ENCODE measurements at places on chromosomes 13 and 19. TPM values are rescaled to one million over a fixed set of nuclear protein-coding genes. Genes with fewer than 3 reads are reported as not detected.

DNA sequence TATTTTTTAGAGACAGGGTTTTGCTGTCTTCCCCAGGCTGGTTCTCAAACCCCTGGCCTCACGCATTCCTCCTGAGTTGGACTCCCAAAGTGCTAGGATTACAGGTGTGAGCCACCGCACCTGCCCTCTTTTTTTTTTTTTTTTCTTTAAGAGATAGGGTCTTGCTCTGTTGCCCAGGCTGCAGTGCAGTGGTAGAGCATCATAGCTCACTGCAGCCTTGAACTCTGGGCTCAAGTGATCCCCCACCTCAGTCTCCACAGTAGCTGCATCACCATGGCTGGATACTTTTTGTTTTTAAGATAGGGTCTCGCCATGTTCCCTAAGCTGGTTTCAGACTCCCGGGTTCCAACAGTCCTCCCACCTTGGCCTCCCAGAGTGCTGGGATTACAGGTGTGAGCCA, 1.5 kb downstream of the KCNJ14 start:
- DNase-seq, result no peak

AMER2 gene
- total RNA-seq, result not detected

GRCh38 chr13:21676611-21677021, 5.7 kb downstream of the FGF9 start:
- no peak for DNase-seq

DNA sequence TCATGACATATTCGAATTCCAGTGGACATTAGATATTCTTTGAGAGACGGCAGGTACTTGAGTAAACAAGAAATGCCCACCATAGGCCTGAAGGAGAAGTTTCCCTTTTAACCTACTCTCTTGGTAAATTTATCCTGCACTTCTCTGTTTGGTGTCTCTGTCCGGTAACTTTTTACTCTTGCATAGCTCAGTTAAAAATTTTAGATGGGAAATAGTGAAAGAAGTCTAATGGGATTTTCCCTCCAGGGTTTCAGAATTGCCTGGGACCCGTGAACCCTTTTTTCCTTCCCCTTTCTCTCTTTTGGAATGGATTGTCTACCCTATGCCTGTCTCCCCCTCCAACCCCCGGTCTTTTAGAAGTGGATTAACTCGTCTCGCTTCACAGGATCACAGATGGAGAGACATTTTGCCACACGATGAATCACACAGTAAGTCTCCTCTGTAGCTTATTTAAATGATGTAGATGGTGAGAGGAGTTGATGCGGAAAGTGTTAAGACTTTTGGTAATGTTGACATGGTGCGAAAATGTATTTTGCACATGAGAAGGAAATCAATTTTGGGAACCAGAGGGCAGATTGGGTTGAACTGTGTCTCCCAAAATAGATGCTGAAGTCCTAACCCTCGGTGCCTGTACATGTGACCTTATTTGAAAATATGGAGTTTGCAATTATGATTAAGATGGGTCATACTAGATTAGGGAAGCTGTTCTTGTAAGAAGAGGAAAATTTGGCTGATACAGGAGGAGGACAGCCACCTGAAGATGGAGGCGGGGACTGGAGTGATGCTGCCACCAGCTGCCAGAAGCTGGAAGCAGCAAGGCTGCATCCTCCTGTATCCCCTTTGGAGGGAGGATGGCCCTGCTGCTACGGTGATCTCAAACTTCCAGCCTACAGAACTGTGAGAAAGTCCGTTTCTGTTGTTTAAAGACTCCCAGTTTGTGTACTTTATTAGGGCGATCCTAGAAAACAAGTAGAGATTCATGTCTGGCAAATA, 711 bp upstream of the MIPEP start:
- DNase-seq, result no peak

- peak; percentile 13 for DNase-seq
These were observed 1.6 kb downstream of the FTL start for GRCh38 chr19:48966541-48967345.

DNA sequence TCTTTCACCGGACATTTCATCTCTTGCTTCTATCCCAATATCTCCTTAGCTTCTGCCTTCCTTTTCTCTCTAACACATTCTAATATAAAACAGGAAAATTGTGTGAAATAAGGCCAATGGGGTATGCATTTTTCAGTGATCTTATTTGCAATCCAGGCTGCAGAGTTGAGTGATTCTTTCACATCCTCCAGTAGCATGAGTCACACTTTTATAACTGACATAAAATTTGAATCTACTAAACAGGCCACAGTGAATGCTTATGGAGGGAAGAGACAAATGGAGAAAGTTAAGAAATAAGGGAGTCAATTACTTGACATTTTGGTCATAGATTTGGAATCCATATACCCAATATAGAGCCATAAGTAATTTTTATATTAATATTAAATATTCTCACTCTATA, 1037.0 kb upstream of the SPRY2 start:
- DNase-seq, result no peak
